ENCODE measurements at places on chromosomes 7 and 10.

GRCh38 chr10:44101082-44101481, 283.8 kb downstream of the CXCL12 start:
- DNase-seq = no peak
- no peaks in the 10 kb centered on the region for H3K4me1 ChIP-seq
- H3K4me3 ChIP-seq = no peak overlapping the region

GRCh38 chr7:124452186-124452585, 313.4 kb downstream of the GPR37 start:
- no peaks in the 10 kb centered on the region for H3K27me3 ChIP-seq
- H3K27ac ChIP-seq = no peak overlapping the region
- H3K4me3 ChIP-seq = no peak overlapping the region
- no peak for DNase-seq

DNA sequence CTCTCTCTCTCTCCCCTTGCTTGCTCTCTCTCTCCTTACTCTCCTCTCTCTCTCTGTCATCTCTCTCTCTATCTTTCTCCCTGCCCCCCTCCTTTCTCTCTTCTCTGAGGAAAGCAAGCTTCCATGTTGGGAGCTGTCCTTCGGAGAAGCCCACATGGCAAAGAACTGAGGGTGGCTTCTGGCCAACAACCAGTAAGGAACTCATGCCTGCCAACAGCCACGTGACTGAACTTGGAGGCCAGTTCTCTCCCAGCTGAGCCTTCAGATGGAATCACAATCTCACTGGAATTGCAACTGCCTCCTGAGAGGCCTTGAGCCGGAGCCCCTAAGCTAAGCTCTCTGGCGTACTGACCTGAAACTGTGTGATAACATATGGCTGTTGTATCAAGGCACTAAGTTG, 12.0 kb upstream of the DHTKD1 start:
- H3K27ac ChIP-seq = no peak overlapping the region
- H3K36me3 ChIP-seq = peaks cover 6% of the 10 kb centered on the region
- no peak for DNase-seq
- no peak overlapping the region for H3K4me3 ChIP-seq
- H3K4me1 ChIP-seq = no peaks in the 10 kb centered on the region
- H3K27me3 ChIP-seq = no peaks in the 10 kb centered on the region

DNA sequence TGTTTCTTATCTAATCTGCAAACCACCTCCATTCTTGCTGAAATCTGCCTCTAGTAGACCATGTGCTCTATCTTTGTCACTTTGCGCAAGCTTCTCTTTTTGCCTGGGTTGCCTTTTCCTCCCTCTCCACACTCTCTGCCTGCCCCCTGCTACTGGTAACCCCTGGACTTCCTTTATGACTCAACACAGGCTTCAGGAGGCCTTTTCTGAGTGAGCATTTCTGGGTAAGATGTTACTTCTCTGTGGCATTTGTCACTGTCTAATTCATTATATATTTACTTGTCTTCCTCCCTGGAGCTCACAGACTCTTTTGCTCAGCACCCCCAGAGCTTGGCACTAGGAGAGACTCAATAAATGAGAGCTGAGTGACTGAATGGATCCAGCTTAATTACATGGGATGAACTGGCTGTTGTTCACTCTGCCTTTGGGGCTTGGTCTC, 8.4 kb downstream of the GOLGA7B start:
- H3K36me3 ChIP-seq = no peaks in the 10 kb centered on the region
- no peak for DNase-seq
- no peak overlapping the region for H3K27ac ChIP-seq
- H3K4me3 ChIP-seq = no peak overlapping the region

DNA sequence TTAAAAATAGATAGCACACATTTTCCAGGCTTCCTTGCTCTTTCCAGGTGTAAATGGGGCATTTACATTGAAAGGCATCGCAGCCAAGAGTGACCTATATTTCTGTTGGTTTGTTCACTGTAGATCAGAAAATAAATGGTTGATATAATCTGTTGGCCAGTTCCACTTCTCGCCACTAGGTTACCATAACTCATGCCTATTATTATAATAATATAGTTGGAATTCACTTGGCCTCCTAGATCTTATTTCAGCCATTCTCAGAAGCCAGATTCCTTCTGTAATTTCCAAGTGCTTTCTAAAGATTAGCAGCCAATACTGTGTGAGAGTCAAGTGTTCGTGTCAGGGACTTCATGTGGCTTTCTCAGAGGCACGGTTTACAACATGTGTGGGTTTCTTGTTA, 179.5 kb downstream of the DNAH11 start:
- no peak overlapping the region for H3K27ac ChIP-seq
- H3K4me3 ChIP-seq = no peak overlapping the region

DNA sequence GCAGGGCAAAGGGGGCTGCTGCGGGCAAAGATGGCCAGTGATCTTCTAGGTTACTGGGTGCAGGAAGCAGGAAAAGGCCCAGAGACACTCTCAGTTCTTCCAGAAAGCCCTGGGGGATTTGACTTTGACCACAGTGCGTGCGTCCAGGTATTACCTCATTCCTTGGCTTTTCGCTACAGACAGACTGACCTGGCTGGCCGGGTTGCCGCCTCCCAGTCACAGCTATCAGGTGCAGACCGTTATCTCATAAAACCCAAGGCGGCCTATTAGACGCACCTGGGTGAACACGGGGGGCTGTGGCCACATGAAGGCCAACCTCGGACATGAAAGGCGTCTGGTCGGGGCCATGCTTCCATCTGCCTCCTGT, 80.3 kb downstream of the FOXL3 start:
- H3K36me3 ChIP-seq = no peaks in the 10 kb centered on the region
- H3K27ac ChIP-seq = no peak overlapping the region
- peaks cover 12% of the 10 kb centered on the region for H3K4me1 ChIP-seq
- no peak overlapping the region for H3K4me3 ChIP-seq
- no peak for DNase-seq

DNA sequence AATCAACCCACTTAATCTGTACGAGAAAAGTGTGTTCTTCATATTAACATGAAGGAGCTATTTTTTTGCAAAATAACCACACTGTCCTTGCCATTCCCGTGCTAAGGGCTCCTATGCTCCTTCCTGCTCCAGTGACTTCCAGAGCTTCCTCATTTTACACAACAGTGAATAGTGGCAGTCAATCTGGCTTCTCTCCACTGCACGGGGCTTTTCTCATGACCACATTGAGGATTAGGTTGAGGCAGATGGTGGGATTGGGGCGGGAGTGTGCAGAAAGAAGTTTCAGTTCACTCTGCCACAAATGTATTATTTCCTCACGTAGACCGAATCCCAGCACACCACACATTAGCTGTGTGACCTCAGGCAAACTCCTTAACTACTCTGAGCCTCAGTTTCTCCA, 235.1 kb downstream of the ARHGAP12 start:
- H3K27ac ChIP-seq = no peak overlapping the region
- H3K36me3 ChIP-seq = no peaks in the 10 kb centered on the region
- no peaks in the 10 kb centered on the region for H3K4me1 ChIP-seq
- H3K27me3 ChIP-seq = peaks cover 18% of the 10 kb centered on the region
- DNase-seq = no peak

DNA sequence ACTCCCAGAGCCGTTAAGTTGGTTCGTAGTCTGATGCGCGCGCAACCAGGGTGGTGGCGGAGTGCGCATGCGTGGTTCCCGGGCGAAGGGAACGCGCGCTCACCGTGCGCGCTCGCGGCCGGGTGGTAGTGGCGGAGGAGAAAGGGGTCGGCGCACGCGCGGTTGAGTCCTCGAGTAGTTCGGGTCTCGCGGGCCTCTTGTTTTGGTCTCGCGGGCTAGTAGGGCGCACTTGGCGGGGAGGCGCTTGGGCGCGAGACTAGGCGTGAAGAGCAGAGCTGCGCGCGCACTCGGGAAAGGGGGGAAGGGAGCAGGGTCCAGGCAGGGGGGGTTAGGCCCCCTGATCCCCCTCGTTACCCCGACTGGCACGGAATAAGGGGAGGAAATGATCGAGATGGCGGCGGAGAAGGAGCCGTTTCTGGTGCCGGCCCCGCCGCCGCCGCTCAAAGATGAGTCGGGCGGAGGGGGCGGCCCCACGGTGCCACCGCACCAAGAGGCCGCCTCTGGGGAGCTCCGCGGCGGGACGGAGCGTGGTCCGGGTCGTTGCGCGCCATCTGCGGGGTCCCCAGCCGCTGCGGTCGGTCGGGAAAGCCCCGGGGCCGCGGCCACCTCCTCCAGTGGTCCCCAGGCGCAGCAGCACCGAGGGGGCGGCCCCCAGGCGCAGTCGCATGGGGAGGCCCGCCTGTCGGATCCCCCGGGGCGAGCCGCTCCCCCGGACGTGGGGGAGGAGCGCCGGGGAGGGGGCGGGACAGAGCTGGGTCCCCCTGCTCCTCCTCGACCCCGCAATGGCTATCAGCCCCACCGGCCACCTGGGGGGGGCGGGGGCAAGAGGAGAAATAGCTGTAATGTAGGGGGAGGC, at the start of gene MEPCE:
MEPCE (plus strand) TSS at position 195 of the 856 bp plus-strand sequence; CDS start at position 383, 188 bp downstream.
- H3K4me1 ChIP-seq = peaks cover 52% of the 10 kb centered on the region
- peak; percentile 95 for DNase-seq
- peaks cover 74% of the 10 kb centered on the region for H3K36me3 ChIP-seq
- H3K27ac ChIP-seq = peak within 1 kb of the TSS; percentile 100
- H3K4me3 ChIP-seq = peak within 1 kb of the TSS; percentile 97
- peaks cover 8% of the 10 kb centered on the region for H3K27me3 ChIP-seq

DNA sequence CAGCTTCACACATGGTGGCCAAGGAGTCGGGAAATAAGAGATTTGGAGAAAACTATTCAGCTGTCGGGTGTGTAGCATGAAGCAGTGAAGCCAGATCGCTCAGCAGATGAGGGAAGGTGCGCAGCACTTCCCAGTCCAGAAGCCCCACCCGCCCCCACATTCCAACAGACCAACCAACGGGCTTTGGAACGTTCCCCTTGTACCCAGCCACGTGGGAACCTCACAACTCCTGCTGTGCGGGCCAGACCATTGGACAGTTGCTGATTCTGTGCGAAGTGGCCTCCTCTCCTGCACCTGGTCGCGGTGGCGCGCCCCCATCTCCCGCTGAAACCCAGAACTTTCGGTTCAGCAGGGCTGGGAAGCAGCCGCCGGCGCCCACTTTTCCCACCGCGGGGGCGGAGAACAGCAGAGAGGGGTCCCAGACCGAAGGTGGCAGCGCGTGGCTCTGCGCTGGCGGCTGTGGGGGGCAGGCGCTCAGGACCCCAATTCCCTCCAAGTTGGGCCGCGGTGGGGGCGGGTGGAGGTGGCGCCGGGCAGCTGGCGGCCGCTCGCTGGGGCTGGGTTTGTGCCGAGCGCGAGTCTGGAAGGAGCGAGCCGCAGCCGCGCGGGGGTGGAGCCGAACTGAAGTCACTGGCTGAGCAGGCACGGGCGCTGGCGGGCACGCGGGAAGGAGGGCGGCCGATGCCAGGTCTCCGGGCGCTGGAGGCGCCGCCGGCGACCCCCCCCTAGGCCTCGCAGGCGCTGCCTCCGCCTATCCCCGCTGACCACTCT, 1301.5 kb upstream of the SORCS1 start:
- H3K36me3 ChIP-seq = no peaks in the 10 kb centered on the region
- H3K27me3 ChIP-seq = no peaks in the 10 kb centered on the region
- H3K4me3 ChIP-seq = no peak overlapping the region
- H3K27ac ChIP-seq = no peak overlapping the region
- DNase-seq = no peak

DNA sequence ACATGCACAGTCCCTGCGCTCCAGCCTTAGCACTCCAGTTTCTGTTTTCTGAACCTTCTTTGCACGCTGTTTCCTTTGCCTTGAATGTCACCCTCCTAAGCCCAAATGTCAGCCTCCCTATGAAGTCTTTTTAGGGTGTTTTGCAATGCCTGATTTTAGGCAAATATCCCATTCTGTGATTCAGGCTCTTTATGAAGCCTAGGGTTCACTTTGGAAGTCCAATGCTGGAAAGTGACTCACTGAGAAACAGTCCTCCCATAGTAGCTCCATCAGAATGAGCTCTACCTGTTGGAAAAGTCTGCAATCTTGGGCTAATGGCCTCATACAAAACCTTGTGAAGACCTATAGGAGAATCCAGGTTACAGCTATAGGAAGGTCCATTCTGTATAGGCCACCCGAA, 5.3 kb downstream of the LAMB4 start:
- no peaks in the 10 kb centered on the region for H3K36me3 ChIP-seq
- no peak for DNase-seq

DNA sequence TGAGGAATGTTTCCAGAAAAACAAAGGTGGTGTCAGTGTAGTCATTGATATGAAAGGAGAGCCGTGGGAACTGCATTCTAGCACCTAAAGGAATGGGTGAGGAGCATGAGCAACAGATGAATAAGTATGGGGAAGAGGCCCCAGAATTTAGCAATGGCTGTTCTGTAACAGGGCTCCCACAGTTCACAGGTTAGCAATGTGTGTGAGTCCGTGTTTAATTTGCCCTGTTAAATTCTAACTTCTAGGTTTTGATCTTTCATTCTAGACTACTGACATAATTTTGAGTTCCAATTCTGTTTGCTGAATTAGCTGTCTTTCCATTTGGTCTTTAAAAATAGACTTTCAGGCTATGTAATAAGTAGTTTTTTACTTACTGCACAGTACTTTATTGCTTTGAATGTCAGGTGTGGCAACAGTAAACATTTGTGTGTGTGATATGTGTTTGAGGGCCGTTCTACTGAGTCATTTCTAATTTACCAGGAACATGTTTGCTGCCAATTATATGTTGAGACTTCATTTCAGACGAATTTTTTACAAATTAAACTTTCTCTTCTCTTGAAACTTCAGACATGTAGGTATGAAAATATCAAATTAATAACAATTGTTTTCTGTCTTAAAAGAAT, 8.8 kb downstream of the STK17A start:
- no peak for DNase-seq
- peak overlapping the region; percentile 96 for H3K4me3 ChIP-seq
- H3K27me3 ChIP-seq = no peaks in the 10 kb centered on the region
- H3K27ac ChIP-seq = peak overlapping the region; percentile 52
- H3K36me3 ChIP-seq = peaks cover 78% of the 10 kb centered on the region

DNA sequence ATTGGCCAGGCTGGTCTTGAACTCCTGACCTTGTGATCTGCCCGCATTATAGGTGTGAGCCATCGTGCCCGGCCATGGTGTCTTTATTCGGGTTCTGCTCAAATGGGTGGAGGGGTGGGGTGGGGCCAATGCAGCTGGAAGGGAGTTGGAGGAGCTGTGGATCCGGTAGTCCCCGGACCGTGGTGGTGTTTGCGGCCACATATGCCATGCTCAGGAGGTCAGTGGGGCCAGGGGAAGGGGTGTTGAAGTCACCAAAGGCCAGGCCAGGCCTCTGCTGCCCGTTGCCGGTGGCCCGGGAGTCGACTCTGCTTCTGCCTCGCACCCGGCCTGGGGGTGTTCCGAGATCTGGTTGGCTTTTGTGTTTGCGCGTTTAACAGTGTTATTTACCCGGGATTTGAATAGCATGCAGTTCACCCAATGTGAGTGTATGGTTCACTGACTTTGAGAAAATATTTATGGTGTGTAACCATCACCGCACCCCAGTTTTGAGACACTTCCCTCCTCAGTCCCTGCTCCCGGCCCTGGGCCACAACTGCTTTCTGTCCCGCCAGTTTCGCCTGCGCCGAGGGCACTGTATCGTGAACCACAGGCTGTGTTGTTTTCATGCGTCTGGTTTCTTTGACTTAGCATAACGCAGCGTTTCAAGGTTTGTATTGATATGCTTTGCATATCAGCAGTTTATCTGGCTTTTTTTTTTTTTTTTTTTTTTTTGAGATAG, 10.7 kb downstream of the INPP5A start:
- H3K27me3 ChIP-seq = no peaks in the 10 kb centered on the region
- no peak for DNase-seq
- H3K4me1 ChIP-seq = peaks cover 48% of the 10 kb centered on the region
- peaks cover 3% of the 10 kb centered on the region for H3K36me3 ChIP-seq

Measured in effector memory CD8-positive, alpha-beta T cell (primary cell).